SIG-M5 (cell line): ENCODE measurements at places on chromosomes 11 and 22.

DNA sequence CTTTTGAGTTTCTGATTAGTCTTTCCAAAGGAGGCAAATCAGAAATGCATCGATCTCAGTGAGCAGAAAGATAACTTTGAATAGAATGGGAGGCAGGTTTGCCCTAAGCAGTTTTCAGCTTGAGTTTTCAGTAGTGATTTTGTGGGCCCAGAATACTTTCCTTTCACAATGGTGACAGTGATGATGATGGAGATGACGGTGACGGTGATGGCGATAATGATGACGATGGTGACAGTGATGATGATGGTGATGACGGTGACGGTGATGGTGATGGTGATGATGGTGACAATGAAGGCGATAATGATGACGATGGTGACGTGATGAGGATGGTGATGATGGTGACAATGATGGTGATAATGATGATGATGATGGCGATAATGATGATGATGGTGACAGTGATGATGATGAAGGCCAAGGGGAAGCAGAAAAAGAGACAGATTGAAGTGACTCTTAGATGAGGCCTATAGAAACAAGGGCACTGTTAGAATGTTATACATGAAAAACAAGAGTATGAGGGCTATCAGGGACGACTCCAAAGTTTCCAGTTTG, 153.4 kb upstream of the B3GAT1 start:
- no peak for DNase-seq

DNA sequence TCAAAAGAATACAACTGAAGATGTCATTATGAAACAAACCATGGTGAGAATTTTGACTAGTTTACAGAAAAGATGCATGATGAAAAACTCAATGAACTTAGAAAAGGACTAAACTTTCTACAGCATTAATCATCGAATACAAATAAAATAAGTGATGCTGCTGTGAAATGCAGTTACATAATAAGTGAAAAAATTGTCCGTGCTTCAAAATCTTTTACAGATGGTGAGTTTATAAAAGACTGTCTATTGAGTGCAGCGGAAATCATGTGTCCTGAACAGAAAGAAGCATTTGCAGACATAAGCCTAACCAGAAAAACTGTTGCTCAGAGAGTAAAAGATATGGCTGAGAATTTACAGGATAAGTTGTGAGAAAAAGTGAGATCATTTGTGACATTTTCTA, 33.8 kb downstream of the NEAT1 start:
- DNase-seq, result no peak

DNA sequence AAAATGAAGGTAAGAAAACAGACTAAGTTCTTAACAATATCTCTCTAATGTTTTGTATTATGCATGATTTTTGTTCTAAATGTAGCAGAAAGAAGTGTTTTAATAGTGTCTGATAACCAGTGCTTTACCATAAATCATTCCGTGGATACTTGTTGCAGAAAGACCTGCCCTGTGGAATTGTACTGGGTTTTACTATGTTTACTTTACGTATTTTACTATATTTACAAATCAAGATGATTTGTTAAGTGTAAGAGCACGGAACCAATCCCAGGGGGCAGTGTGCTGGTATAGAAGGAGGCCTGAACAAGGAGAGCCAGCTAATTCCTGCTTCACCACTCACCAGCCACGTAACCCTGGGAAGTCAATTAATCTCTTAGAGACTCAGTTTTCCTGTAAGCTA, 1.4 kb downstream of the HTR3B start:
- DNase-seq, result no peak

GRCh38 chr22:46650078-46650810, 30.1 kb downstream of the GRAMD4 start:
- DNase-seq, result no peak

- no peak for DNase-seq
Measured at GRCh38 chr11:30478923-30479322, 107.2 kb downstream of the MPPED2 start.

GRCh38 chr11:121141066-121141465, 40.0 kb downstream of the TECTA start:
- no peak for DNase-seq

DNA sequence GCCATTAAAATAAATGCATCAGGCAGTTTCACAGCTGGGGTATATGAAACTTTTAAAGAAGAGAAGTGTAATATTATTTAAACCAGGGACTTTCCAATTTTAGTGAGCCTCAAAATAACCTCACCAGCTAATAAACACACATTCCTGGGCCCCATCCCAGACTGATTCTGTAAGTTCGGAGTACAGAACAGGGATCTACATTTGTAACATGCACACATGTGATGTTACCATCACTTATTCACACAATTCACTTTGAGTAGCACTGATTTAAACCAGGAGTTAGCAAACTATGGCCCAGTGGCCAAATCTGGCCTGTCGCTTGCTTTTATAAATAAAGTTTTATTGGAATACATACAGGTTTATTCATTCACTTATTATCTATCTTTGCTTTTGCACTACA, 62.0 kb downstream of the STK33 start:
- no peak for DNase-seq

DNA sequence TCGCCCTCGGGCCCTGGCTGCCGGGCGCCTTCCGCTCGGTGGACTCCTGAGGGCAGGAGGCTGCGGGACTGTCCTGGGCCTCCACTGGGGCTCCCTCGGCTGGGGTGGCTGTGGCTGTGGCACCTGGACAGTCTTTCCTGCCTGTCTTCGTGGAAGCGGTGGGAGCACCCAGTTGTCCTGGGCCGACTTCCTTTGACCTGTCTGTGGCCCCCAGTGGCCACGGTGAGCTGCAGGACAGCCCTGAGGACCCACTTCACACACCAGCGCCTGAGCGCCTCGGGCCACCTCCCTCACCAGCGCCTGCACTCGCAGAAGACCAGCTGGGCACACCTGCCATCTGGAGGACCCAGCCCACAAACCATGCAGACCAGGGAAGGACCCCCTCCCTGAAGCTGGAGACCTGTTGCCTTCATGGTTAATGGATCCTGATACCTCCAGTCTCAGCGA, 1.8 kb upstream of the EPS8L2 start:
- no peak for DNase-seq

DNA sequence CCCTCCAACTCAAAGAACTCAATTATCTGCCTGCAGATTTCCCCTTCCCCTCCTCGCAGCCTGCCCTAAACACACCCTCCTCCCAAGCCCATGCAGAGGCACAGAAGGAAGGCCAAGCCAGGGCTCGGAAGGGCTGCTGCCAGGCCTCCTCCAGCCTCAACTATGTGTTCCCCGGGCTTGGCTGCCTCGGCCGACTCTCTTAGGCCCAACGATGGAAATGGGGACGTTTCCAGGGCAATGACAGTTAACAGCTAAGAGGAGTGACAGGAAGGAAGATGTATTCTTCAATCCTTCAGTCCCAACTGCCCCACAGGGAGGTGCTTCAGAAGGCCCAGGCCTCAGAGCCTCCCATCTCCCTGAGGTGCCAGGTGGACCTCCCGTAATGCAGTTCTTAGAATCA, 104.0 kb upstream of the AKIP1 start:
- no peak for DNase-seq
